DND-41 (cell line): ENCODE measurements at places on chromosomes 11 and 22.

- no peaks in the 10 kb centered on the region for H3K4me1 ChIP-seq
- DNase-seq, result no peak
- peaks cover 94% of the 10 kb centered on the region for H3K36me3 ChIP-seq
- no peaks in the 10 kb centered on the region for H3K27me3 ChIP-seq
- H3K4me3 ChIP-seq, result no peak overlapping the region
Observed at GRCh38 chr22:38744981-38745380, 10.8 kb downstream of the SUN2 start.

GRCh38 chr11:101096036-101096704 is 33.4 kb downstream of the PGR start:
- H3K4me1 ChIP-seq, result no peaks in the 10 kb centered on the region
- no peak overlapping the region for H3K27ac ChIP-seq
- H3K4me3 ChIP-seq, result no peak overlapping the region
- DNase-seq, result no peak

- no peak for DNase-seq
- no peaks in the 10 kb centered on the region for H3K27me3 ChIP-seq
- no peak overlapping the region for H3K27ac ChIP-seq
- H3K4me3 ChIP-seq, result no peak overlapping the region
- no peaks in the 10 kb centered on the region for H3K36me3 ChIP-seq
Observed at GRCh38 chr22:37118083-37118482, 8.6 kb upstream of the TMPRSS6 start.

- no peaks in the 10 kb centered on the region for H3K4me1 ChIP-seq
- no peak for DNase-seq
- no peaks in the 10 kb centered on the region for H3K36me3 ChIP-seq
Observed at GRCh38 chr11:80584661-80585060, 1143.8 kb upstream of the TENM4 start.

- DNase-seq, result no peak
- no peak overlapping the region for H3K4me3 ChIP-seq
- H3K27me3 ChIP-seq, result no peaks in the 10 kb centered on the region
- no peaks in the 10 kb centered on the region for H3K4me1 ChIP-seq
- H3K27ac ChIP-seq, result no peak overlapping the region
- H3K36me3 ChIP-seq, result no peaks in the 10 kb centered on the region
Observed at GRCh38 chr11:96324912-96325311, 18.1 kb downstream of the MAML2 start.

- H3K4me3 ChIP-seq, result no peak overlapping the region
- no peak for DNase-seq
- H3K36me3 ChIP-seq, result peaks cover 78% of the 10 kb centered on the region
Observed at GRCh38 chr22:46800102-46800857, 37.8 kb downstream of the TBC1D22A start.

- no peak overlapping the region for H3K27ac ChIP-seq
- peaks cover 18% of the 10 kb centered on the region for H3K36me3 ChIP-seq
- DNase-seq, result no peak
- H3K4me3 ChIP-seq, result no peak overlapping the region
Observed at GRCh38 chr22:45207533-45207932, 33.2 kb downstream of the KIAA0930 start.

DNA sequence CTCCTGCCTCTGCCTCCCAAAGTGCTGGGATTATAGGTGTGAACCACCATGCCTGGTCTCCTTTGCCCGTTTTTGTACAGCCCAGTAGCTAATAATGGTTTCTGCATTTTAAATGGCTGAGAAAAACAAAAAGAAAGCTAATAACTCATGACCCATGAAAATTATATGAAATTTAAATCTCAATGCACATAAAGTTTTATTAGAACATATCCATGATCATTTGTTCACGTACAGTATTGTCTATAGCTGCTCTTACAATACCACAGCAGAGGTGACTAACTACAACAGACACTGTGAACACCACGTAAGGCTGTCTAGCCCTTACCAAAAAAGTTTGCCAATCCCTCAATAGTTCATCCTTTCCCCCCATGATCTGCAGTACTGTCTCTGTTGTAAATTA is 6.4 kb upstream of the PLAAT2 start:
- H3K27ac ChIP-seq, result no peak overlapping the region
- no peaks in the 10 kb centered on the region for H3K27me3 ChIP-seq
- no peaks in the 10 kb centered on the region for H3K36me3 ChIP-seq

- peaks cover 19% of the 10 kb centered on the region for H3K27me3 ChIP-seq
- H3K27ac ChIP-seq, result no peak overlapping the region
- DNase-seq, result no peak
- H3K4me1 ChIP-seq, result no peaks in the 10 kb centered on the region
- no peaks in the 10 kb centered on the region for H3K36me3 ChIP-seq
Observed at GRCh38 chr11:396948-397548, 3.0 kb downstream of the PKP3 start.

DNA sequence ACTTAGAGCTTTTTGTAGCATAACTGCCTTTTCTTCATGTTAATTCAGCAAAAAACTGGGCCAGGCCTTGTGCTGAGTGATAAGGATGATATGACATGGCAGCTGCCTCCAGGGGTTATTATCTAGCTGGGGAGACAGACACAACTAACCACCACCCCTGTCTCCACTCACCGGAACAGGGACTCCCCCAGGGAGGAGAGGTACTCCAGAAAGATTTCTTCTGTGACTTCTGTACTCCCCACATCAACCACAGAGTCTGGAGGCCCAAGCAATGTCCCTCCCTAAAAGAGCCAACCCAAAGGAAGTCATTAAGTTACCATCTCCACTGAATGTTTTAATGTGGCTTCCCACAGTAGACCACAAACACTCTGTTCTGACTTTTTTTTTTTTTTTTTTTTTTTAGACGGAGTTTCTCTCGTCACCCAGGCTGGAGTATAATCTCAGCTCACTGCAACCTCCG is 14.3 kb upstream of the PMM1 start:
- no peak overlapping the region for H3K4me3 ChIP-seq
- H3K27ac ChIP-seq, result no peak overlapping the region
- H3K27me3 ChIP-seq, result no peaks in the 10 kb centered on the region
- peaks cover 36% of the 10 kb centered on the region for H3K36me3 ChIP-seq
- peak; percentile 70 for DNase-seq

GRCh38 chr11:101860696-101861427 is 53.9 kb upstream of the CEP126 start:
- peak; percentile 31 for DNase-seq
- H3K4me3 ChIP-seq, result no peak overlapping the region
- H3K36me3 ChIP-seq, result no peaks in the 10 kb centered on the region
- no peaks in the 10 kb centered on the region for H3K27me3 ChIP-seq
- no peak overlapping the region for H3K27ac ChIP-seq

DNA sequence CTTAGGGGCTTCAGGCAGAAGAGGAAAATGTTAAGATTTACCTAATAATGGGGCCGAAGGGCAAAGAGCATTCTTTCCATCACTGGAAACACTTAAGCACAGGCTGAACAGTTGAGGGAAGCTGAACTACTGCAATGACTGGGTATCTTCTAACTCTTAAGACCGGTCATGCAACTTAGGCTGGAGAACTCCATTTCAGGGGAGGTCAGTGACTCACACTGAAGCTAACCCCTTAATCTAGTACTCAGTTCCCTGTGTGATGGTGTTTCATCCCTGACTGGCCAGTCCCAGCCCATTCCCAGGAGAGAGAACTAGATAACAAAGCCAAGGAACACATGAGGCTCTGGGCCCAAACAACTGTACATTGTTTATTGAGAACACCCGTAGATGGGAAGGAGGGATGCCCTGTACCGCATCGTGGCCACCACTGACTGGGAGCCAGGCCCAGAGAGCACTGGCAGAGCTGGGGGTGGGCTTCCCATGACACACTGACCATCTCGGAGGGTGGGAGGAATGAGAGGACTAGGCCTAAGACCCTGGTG is 10.5 kb downstream of the RPL27A start:
- no peaks in the 10 kb centered on the region for H3K27me3 ChIP-seq
- peaks cover 20% of the 10 kb centered on the region for H3K4me1 ChIP-seq
- H3K27ac ChIP-seq, result no peak overlapping the region
- H3K36me3 ChIP-seq, result peaks cover 4% of the 10 kb centered on the region; the same call in 1 of the 2 replicates

DNA sequence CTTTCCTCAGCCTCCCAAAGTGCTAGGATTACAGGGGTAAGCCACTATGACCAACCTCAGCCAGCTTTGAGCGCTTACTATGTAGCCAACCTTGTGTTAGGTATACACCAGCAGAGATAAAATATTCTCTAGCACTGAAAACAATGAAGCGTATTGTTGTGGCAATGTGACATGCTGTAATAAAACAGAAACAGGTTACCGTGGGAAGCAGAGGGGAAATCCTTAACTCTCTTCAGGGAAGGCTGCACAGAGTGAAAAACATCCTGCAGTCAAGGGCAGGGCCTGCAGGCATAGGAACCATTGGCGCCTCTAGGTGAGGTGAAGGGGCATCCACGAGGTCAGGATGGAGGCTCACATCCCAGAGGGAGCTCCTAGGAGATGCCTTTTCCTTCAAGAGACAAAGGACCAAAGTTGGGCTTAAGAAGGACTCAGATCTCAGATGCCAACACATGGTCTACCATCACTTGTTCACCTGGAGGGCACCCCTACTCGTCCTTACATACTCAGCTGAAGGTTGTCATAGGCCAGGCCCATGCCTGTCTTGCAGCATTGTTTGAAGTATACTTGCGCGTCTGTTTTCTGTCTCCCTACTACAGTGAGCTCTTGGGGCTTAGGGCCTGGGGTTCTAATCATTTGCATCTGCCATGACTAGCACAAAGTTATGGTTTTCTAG is 8.0 kb downstream of the POLD4 start:
- no peaks in the 10 kb centered on the region for H3K27me3 ChIP-seq
- no peak overlapping the region for H3K27ac ChIP-seq
- H3K4me3 ChIP-seq, result no peak overlapping the region

DNA sequence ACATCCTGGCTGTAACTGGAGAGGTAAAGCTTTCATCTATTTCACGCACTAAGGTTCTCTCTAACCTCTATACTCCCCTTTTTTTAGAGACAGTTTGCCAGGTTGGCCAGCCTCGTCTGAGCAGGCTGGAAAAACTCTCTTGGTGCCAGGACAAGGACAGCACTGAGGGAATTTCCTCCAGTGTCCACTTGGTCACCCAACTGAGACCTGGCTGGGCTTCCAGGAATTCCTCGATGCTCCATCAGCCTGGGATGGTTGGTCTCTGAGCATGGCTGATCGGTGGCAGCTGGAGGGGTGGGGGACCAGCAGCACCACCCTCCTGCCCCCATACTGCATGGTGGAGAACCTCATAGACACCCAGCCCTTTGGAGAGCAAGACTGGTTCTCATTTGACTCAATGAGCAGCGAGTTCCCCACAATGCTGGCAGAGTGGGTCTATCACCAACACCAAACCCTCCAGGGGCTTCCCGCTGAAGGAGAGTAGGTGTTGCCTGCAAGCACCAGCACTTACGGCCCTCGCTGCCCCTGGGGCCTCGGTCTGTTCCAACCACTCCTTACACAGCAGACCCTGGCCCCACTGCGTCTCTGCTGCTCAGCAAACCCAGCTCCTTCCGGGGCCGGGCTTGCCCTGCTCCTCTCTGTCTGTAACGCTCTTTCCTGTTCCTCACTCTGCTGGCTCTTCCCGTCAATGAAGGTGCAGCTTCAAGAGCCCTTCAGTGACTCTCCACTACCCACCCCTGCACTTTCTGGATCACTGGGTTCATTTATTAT is 122.2 kb downstream of the ST3GAL4 start:
- no peak for DNase-seq
- peaks cover 9% of the 10 kb centered on the region for H3K4me1 ChIP-seq
- H3K27ac ChIP-seq, result no peak overlapping the region

- no peak for DNase-seq
- H3K27me3 ChIP-seq, result no peaks in the 10 kb centered on the region
Observed at GRCh38 chr11:83120327-83120726, 36.6 kb upstream of the PCF11 start.

DNA sequence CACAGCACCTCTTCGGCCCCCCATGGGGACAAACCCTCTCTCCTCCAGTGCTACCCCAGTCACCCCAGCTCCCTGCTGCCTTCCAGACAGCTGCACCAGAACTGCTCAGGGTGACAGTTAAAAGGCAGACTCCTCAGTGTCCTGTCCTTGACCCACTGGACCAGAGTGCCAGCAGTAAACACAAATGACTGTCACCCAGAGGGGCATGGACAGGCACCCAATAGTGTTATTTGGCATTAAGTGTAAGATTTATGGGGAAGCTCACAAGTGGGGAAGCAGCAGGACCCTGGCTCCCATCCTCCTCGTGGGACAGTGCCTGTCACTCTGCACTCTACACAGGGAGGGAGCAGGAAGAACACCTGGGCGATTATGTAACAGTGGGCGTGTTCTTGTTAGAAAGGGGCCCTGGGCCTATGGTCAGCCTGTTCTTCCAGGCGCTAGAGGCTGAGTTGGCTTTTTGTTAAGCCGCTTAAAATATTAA is 5.0 kb downstream of the RPS19BP1 start:
- no peak overlapping the region for H3K4me3 ChIP-seq
- no peaks in the 10 kb centered on the region for H3K27me3 ChIP-seq
- no peak overlapping the region for H3K27ac ChIP-seq
- H3K36me3 ChIP-seq, result peaks cover 72% of the 10 kb centered on the region
- H3K4me1 ChIP-seq, result peaks cover 60% of the 10 kb centered on the region
- DNase-seq, result no peak

GRCh38 chr11:64121663-64122410 is 44.1 kb downstream of the MACROD1 start:
- no peaks in the 10 kb centered on the region for H3K36me3 ChIP-seq
- no peaks in the 10 kb centered on the region for H3K27me3 ChIP-seq
- no peak for DNase-seq
- H3K4me1 ChIP-seq, result no peaks in the 10 kb centered on the region

DNA sequence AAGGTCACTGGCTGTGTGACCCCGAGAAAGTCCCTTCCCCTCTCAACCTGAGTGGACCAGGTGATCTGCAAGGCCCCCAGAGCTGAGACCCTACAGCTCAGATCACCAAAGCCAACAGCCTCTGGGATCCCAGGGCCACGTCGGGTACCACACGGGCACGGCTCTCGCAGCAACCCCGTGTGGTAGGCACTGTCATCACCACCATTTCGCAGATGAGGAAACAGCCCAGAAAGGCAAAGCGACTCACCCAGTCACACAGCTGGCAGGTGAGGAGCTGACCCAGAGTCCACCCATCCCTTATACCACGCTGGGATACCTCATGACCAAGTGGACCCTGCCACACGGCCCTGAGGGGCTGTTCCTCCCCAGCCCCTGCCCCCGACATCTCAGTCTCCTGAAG is 2.8 kb downstream of the ATP5MGL start:
- no peak overlapping the region for H3K4me3 ChIP-seq
- DNase-seq, result no peak
- no peaks in the 10 kb centered on the region for H3K27me3 ChIP-seq
- peaks cover 33% of the 10 kb centered on the region for H3K36me3 ChIP-seq

- H3K27me3 ChIP-seq, result no peaks in the 10 kb centered on the region
- no peak for DNase-seq
- peaks cover 4% of the 10 kb centered on the region; the same call in 1 of the 2 replicates for H3K36me3 ChIP-seq
Observed at GRCh38 chr11:111360150-111361043, 18.7 kb downstream of the POU2AF1 start.

DNA sequence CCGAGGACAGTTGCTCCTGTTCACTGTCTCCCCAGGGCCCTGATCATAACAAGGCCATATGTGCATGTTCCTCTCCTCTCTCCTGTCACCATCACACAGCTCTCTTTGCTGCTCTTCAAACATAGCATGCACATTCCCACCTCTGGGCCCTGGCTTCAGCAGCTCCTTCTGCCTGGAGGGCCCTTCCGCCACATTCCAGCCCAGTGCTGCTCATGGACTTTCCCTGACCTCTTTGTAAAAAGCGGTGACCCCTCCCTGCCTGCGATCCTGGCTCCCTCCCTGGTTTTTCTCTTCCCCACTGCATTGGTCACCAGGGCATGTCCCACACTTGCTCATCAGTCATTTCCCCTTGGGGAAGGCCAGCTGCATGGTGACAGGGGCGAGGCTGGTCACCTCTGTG is 98.2 kb downstream of the MYO18B start:
- H3K27me3 ChIP-seq, result peaks cover 10% of the 10 kb centered on the region
- no peaks in the 10 kb centered on the region for H3K36me3 ChIP-seq
- H3K27ac ChIP-seq, result no peak overlapping the region
- DNase-seq, result no peak
